ENCODE measurements at places on chromosomes 13 and 19.

DNA sequence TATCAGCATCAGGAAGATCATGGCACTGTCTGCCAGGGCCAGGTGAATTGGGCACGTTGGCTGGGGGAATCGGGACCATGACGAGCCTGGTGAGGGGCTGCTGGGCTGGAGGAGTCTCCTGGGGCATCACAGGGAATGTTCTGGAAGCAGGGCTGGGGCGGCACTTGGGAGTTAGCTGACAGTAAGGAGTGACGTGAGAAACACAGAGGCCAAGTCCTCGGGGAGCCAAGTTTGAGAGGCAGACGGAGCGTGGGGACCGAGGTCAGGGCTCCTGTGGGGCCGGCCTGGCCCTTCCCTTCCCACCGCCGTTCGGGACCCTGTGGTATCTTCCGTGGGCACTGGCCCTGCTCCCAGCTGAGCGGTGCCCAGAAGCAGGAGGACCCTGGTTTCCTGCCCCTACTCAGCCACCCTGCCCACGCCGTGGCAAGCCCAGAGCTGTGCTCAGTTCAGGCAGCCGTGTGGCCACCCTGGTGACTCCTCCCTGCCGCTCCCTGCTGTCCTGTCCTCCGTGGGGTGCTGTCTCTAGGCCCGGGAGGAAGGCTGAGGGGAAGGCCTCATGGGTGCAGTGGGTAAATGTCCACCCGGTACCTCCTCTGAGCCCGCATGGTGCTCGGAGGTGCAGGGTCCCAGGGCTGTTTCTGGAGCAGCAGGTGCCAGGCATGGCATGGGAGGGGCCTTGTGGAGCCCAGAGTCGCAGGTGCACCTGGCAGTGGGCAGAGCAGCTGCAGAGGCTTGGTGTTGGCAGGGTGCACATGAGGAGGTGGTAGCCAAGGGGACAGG, 25.2 kb downstream of the CRTC1 start:
- no peak for DNase-seq

GRCh38 chr19:2389594-2389993, 29.5 kb downstream of the TMPRSS9 start:
- DNase-seq, result no peak

- DNase-seq, result peak; percentile 5
Measured at GRCh38 chr19:41753159-41753558, 2.2 kb upstream of the CEACAM6 start.

GRCh38 chr13:25692099-25692498, 320.3 kb downstream of the ATP8A2 start:
- DNase-seq, result no peak

GRCh38 chr19:52200044-52200443, 10.2 kb downstream of the PPP2R1A start:
- DNase-seq, result no peak

- no peak for DNase-seq
Measured at GRCh38 chr19:35955881-35956634, 19.9 kb downstream of the LRFN3 start.

GRCh38 chr19:51064534-51065220, at the start of gene KLK13:
KLK13 (minus strand) TSS chr19:51065092; CDS start chr19:51065067, 25 bp downstream.
- no peak for DNase-seq

- DNase-seq, result peak; percentile 81
Measured at GRCh38 chr19:55624109-55625003, at the start of gene ZNF784. ZNF784 (minus strand) TSS chr19:55624566; CDS start chr19:55624561, 5 bp downstream.

DNA sequence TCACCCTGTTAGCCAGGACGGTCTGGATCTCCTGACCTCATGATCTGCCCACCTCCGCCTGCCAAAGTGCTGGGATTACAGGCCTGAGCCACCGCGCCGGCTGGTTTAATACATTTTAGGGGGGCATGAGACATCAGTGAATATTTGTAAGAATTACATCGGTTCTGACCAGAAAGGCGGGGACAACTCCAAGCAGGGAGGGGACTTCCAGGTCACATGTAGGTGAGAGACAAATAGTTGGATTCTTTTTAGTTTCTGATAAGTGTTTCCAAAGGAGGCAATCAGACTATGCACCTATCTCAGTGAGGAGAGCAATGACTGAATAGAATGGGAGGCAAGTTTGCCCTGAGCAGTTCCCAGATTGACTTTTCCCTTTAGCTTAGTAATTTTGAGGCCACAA, 3.7 kb upstream of the ZNF552 start:
- DNase-seq, result no peak

DNA sequence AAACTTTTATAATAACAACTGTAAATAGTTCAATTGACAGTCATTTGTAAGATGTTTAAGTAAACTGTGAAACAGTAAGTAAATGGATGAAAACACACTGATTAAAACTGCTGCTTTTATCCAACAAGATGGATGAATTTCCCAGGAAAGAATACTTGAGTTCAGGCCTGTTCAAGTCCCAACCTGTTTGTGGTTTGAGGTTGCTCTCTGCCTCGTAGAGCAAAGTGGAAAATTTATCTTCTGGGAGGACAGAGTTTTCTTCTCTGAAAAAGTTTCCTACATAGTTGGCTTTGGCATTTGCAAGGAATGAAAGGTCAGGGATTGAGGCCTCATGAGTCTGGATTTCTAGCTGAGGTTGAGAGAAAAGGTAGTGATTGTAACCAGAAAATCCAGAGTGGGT, 15.2 kb upstream of the ZNF543 start:
- no peak for DNase-seq

DNA sequence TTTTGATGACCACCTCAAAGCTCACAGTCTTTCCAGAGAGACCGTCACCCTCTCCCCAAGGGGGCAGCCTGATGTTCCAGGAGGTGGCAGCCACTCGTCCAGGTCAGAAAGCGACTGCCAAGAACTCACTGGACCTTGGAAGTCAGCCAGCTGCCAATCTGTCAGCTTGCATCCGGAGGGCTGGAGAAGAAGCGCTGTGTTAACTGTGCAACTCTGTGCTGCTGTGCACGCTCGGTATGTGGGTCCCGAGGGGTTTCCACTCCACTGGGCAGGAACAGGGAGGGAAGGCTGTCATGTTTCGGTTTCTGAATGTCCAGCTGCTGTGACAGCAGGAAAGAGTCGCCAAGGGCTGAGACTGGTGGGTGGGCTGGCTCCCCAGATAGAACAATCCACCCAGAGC, 89.2 kb downstream of the CACNA1A start:
- no peak for DNase-seq

DNA sequence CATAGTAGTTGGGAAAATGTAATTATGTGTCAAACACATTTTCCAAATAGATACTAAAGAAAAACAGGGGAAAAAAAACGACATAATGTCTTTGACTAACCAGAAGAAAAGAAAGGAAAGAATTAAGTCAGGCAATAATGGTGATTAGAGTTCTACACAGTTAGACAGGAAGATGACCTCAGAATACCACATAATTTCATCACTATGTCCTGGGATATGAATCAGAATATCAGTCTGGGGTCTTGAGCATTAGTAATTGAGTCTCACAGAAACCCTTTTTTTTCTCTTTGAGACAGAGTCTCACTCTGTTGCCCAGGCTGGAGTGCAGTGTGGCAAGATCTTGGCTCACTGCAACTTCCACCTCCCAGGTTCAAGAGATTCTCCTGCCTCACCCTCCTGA, 503.4 kb downstream of the SLITRK1 start:
- DNase-seq, result no peak

DNA sequence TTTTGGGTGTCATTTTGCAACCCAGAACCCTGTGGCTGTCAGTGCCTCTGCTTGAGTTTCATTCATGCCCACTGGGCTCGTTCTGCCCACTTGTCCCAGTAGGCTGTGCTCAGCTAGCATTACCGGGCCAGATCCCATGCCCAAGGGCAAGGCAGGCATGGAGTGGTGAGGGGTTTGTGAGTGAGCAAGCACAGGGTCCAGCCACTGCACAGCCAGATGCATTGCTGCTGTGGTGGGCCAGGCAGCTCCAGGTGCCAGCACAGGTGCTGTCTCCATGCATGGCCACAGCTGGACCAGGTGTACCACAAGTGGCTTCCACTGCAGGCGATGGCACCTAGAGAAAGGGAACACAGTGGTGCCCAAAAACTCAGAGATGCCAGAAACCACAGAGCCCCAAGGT, 1671.2 kb downstream of the OLFM4 start:
- DNase-seq, result no peak

GRCh38 chr13:109764470-109765291, 21.7 kb downstream of the IRS2 start:
- DNase-seq, result peak; percentile 41

Measured in amygdala (tissue), 56 donors.